ENCODE measurements at places on chromosomes 2 and 18.
A peak's percentile ranks its signal among the peaks of the same experiment; 100 is the strongest.

DNA sequence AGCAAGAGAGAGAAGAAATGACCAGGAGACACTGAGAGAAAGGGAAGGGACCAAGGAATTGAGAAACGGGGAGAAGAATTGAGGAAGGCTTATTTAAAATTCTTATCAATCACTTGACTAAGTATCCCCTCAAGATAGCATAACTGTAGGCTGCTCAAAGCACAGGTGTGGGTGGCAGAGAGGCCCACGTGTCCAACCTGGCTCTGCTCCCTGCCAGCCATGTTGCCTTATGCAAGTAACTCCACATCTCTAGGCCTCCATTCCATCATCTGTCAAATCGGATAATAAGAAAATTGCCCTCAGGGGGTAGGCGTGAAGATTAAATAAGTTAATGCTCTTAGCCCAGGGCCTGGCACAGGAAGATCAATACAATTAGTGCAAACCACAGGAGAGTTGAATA, 7.4 kb upstream of the NPAS2 start:
- no peak for DNase-seq

- DNase-seq = no peak
Observed at GRCh38 chr2:127743477-127744026, 42.3 kb downstream of the SFT2D3 start.

GRCh38 chr2:82254728-82255127, 1950.2 kb upstream of the LRRTM1 start:
- DNase-seq = no peak

GRCh38 chr18:55783921-55784320, 195.9 kb upstream of the TCF4 start:
- no peak for DNase-seq

- no peak for DNase-seq
Observed at GRCh38 chr2:140895378-140895777, 1235.4 kb downstream of the LRP1B start.

DNA sequence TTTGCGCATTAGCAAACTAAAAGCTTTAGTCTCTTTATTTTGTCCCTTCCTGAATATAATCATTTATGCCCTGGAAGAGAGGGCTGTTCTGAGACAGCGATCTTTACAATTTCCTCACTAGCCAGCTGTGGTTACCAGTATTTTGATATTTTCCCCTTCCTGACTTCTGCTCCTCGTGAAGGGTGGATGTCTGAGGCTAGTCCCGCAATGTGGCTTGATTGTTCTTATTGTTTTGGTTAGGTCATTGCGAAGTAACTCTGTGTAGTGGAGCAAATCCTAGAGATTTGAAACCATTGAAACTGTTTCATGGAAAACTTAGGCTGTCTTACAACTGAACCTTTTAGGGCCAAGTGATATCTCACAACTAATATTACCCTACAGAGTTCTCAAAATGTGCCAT, 2.4 kb downstream of the MRPL33 start:
- no peak for DNase-seq

- no peak for DNase-seq
Observed at GRCh38 chr2:63582873-63583272, 5.4 kb downstream of the WDPCP start.

DNA sequence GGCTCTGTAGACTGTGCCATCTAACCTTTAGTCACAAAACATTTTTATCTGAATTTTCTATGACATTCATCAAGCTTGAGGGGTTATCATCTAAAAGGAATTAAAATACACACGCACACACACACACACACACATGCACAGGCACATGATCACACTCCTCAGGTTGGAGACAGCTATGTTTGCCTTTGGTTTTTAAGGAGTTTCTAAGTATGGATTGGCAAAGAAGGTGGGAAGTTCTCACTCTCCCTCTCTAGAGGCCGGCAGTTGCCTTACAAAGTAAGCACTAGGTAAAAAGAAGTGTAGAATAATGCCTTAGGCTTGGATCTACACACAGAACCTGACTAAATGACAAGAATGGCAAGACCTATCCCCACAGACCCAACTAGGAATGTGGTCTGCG, 437.1 kb downstream of the ZEB2 start:
- DNase-seq = no peak

DNA sequence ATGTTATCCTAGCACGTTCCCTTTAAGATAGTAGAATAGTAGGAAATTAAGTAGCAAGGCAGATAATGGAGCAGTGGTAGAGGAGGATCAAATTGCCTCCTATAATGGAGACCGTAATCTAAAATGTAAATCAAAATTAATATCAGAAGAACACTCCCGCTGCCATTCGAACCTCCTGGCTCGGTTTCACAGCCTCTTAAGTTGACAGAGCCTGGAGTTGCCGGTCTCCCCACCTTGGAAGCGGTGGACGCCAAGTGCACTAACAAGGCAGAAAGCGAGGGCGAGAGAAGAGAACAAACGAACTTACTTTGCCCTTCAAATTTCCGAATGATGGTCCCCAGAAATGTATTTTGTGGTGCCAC, 450 bp downstream of the KCNH7 start:
- DNase-seq = no peak

DNA sequence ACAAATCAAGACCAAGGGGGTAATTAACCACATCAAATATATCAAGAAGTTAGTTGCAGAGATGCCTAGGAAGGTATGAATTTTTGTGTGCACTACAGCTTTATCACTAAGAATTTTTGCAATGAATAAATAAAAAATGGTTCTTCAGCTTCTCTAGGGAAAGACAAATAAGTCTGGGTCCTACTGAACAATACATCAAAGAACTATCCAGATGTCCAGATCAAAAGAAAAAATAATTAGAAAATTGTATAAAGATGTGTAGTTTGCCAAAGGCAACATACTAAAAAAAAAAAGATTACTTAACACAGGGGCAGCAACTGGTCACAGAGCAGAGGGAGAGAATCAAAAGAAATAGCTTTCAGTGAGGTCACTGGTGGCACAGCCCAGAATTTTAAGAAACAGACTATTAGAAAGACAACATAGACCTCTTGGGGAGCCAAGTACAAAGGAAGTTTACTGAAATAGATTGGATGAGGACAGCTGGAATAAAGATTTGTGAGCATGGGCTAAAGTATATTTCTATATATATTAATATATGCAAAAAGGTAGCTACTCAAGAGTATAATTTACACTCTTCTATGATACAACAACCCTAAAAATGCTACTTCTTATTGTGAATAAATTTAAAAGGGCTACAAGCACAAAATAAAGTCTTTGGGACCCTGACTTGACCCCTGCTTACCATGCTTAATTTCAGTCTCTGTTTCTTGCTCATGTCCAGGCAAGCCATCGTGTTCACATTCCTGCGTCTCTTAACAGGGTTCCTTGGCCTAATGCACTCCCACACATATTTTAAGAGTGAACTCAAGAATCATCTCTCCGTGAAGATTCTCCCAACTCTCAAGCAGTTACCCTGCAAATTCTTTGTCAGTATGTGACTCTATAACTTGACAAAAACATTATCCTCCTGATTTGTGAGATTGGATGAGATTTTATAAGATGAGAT, 99.0 kb upstream of the GRB14 start:
- DNase-seq = no peak

DNA sequence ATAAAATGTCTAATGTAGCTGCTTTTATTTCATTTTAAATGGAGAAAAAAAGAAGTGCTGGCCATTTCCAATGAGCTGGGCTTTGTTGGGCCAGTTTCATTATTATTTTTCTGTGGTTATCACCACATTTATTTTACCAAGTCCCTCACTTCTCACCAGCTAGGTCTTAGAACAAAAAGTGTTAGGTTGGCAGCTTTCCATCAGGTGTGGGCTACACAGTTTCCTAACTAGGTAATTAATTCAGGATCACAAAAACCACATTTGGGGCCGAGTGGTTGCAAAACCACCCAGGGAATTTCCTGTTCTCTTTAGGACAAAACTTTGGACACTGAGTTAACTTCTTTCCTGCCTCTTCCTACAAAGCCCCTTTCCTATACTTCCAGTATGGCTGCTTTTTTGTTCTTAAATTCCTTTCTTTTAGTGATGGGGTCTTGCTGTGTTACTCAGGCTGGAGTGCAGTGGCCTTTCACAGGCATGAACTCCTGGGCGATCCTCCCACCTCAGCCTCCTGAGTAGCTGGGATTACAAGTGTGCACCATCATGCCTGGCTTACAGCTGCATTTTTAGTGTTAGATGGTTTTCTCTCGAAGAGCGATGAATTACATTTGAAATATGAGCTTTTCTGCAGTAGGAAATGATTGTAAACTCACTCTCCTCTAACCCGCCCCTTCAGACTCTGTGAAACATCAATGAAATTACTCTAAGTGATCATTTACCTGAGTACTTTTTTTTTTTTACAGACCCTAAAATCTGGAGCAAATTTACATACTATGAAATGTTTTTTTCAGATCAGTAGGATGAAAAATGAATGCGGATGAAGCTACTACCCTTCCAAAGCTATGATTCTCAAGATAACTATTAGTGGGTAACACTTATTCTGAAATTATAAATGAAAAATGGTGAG, 2.6 kb upstream of the ZFP36L2 start:
- DNase-seq = peak; percentile 69

DNA sequence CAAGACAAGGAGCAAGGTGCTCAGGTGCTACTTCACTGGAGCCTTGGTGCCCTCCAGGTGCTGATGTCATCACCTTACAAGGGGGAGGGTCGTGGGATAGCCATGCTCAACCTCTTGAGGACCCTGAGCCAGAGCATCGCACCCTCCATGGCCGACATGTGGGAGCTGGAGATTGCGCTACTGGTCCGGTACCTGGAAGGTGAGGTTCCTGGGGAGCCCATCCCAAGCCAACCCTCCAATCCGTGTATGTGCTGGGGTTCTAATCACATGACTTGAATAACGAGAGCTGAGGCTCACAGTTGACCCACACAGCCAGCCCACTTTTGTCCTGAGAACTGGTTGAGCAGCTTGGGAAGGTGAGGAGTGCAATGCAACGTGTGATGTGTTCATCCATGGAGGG, 25.9 kb downstream of the MROH2A start:
- no peak for DNase-seq

GRCh38 chr18:33210575-33211189, 229.8 kb downstream of the CCDC178 start:
- peak; percentile 42 for DNase-seq

GRCh38 chr2:181585732-181586131, 71.2 kb downstream of the CERKL start:
- peak; percentile 6 for DNase-seq

DNA sequence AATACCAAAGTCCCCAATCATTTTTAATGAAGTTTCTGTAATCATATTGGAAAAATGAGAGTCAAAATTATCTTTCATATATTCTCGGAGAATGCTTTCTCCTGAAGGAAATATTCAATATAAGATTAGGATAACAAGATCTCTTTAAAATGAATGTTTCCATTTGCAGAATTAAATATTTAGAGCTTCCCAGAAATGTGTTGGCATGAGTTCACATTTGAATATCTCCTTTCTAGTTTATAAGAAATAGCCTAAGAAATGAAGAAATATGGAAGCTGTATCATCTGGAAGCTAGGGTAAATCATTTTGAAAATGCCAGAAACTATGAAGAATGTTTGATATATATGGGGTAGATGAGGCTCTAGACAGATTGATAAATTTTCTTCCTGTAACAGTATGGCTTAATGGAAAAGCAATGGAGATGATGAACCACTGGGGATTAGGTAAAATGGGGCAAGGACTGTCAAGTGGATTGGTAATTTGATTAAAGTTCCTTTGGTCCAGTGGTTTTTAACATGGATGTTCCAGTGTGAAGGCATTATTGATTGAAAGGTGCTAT, 184.6 kb upstream of the ZNF804A start:
- DNase-seq = no peak

- no peak for DNase-seq
Observed at GRCh38 chr2:113056521-113056920, 2.5 kb upstream of the IL36RN start.

- DNase-seq = peak; percentile 96
Observed at GRCh38 chr2:110674620-110675555, 3.0 kb downstream of the BUB1 start.

DNA sequence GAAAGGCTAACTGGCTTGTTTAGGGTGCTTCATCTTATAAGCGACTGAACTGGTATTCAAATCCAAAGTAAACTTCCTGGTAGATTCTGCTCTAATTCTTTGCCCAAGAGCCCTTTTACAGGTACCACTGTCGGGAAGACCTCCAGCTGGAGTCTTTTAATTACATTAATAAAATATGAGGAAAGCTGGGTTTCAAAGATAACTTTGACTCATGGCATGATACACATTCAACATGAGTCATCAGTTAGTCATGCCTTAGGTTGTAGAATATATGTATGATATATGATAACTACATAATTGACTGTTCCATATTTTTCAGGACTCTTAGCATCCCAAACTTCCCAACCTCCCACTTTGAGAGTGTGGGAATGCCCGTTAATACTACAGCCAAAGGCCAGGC, 32.3 kb downstream of the ZCCHC2 start:
- no peak for DNase-seq

- DNase-seq = no peak
Observed at GRCh38 chr2:126646026-126646425, 9.9 kb upstream of the GYPC start.

DNA sequence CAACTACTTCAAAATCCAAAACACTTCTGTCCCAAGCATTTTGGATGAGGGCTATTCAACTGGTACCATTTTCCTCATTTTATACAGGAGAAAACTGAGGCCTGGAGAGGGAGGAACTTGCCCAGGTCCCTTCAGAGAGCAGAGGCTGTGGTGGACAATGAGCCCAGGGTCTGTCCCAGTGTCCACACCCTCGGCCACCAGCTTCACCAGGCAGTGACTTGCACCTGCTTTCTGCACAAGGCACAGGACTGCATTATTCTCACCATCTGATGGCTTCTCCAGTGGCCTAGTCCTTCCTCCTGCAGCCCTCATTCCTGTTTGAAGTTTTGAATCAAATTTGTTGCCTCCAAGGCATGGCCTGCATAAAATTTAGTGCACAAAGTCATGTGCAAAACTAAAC, 53.3 kb downstream of the RNF144A start:
- no peak for DNase-seq

DNA sequence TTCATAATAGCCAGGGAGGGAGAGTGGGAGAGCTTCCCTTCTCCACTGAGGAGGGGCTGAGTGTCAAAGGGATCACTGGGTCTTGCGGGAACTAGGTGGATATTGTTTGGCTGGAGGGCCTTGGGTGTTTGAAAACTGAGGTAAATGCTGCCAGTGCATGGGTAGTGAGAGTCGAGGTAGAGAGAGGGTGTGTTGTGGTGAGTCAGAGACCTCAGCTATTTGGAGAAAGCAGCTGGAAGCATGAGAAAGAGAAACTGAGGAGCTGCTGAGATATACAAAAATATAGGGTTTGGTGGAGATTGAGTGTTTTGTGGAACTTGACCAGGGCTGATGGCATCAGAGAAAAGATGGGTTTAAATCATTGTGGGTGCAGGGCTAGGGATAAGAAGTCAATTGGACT, 127.0 kb upstream of the CCDC195 start:
- no peak for DNase-seq

Measured in GM12865 (cell line).